ENCODE measurements at places on chromosomes 1 and 21. TPM values are rescaled to one million over a fixed set of nuclear protein-coding genes. Genes with fewer than 3 reads are reported as not detected.

CHRNB2 gene
- total RNA-seq: 0.07 TPM

TRIM17 gene
- 1.2 TPM for total RNA-seq

TSPAN2 gene
- total RNA-seq: 0.91 TPM

GRCh38 chr21:30829659-30830058 is at the start of gene KRTAP7-1:
Gene KRTAP7-1 (minus strand): TSS chr21:30829759. CDS start chr21:30829698, 61 bp downstream.
- DNase-seq: no peak

GRCh38 chr1:235098991-235099390 is 29.6 kb downstream of the TOMM20 start:
- DNase-seq: no peak

- DNase-seq: no peak
These were observed 77.5 kb upstream of the HMCN1 start for GRCh38 chr1:185656663-185657062.

- DNase-seq: peak; percentile 24
These were observed 585 bp downstream of the NEGR1 start for GRCh38 chr1:72281637-72282270.

DNA sequence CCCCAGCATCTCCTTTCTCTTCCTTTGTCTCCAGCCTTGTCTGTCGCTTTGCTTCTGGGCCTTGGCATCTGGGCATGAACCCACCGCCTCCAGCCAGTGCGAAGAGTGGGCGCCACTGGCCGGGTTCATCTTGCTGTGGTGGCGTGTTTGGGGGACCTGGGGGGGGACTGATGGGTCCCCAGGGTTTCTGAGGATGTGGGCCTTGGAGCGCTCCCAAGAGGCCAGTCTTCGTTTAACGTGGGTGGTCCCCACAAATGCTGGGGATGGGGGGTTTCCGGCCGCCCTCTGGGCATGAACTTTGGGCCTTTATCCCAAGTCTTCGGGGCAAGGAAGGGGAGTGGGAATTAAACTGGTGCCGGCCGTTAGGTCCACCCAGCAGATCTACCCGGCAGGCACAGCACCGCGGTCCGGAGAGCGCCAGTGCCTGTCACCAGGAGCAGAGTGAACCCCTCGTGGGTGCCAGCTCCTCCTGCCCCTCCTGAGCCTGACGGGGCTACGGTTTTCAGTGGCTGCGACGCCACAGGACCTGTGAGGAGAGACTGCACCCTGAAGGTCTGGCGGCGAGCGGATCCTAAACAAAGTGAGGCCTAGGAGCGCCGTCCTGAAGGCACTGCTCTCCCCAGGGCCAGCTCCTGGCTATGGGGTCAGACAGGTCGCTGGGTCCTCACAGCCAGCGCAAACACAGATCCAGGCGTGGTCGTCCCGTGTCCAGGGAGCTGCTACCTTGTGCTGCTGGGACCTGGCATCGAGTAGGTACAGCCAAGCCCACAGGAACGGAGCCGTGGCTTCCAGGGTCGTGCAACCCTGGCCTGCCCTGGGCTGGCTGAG is 12.1 kb upstream of the C1orf174 start:
- no peak for DNase-seq

- DNase-seq: no peak
These were observed 2.8 kb upstream of the ADORA1 start for GRCh38 chr1:203124546-203125317.

- no peak for DNase-seq
These were observed 1195.6 kb upstream of the ADGRL4 start for GRCh38 chr1:80202118-80202517.

DNA sequence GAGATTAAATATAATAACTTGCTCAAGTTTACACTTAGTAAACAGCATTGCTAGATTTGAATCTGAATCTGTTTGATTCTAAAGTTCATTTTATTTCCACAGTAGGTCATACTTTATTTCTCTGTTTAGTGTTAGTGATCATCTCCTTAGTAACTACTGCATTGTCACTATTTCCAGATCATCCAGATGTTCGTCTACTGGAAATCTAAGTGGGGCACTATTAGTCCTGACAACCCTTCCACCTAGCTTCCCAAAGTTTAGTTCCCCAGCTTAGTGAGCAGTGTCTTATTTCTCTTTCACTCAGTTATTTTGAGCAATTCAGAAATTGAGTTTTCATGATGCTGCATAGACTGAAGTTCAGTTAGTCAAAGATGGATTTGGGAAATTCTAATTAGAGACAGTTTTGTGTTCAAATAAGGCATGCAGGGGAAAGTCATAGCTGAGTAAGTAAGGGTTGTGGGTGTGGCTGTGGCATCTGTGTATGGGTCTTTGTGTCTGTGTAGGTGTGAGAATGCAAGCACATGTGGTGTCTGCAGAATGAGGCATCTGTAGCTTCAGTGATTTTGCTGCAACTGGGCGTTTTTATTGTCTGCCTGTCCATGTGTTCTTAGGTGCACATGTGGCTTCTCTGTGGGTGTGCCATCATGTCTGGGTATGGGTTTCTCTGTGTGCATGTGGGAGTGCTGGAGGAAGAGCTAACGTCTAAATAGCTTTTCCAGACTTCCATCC is 107.3 kb downstream of the NTMT2 start:
- DNase-seq: peak; percentile 9

DNA sequence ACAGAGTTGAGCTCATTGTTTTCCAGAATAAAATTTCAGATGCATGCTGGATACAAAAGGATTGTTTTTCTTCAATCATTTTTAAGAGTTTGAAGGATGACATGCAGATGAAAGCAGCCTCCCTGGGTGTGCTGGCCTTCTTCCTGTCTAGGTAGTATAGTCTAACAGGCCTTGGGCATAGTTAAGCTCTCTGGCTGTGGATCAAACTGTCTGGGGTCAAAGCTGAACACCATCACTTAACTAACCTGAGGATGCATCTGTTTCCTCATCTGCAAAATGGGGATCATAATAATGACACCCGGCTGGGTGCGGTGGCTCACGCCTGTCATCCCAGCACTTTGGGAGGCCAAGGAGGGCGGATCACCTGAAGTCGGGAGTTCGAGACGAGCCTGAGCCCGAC is 6.0 kb upstream of the TIE1 start:
- DNase-seq: no peak

DNA sequence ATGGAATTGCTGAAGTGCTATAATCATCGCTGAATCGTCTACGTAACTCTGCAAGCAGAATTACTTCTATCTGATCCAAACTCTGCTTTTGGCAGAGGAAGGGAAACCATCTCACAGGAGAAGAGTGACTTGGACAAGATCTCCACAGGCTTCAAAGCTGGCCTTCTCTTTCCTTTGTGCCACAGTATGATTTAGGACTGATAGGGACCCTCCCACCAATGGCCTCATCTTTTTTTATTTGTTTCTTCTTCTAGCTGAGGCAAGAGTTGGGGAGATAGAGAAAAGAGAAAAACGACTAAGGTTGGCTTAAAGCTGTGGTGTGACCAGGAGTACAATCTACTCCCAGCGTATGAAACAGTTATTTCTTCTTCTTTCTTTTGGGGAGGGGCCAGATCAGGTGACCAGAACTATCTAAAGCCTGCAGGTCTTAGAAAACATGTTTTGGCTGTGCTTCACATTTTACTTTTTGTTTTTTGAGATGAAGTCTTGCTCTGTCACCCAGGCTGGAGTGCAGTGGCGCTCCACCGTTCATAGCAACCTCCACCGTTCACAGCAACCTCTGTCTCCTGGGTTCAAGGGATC is 35.0 kb downstream of the ZNF496 start:
- DNase-seq: no peak

- no peak for DNase-seq
These were observed 27.1 kb downstream of the FAM20B start for GRCh38 chr1:179052776-179053175.

DNA sequence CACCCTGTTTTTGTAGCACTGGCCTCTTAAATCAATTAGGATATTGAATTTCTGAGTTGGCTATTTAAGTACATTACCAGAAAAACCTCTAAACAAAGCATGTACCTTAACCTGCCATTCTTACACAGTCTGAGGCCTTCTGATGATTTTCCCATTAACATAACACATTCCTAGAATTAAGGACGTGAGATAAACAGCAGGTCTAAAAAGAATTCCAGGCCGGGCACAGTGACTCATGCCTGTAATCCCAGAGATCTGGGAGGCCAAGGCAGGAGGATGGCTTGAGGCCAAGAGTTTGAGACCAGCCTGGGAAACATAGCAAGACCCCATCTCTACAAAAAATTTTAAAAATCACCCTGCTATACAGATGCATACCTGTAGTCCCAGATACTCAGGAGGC is 18.0 kb upstream of the LRRC8D start:
- no peak for DNase-seq

DNA sequence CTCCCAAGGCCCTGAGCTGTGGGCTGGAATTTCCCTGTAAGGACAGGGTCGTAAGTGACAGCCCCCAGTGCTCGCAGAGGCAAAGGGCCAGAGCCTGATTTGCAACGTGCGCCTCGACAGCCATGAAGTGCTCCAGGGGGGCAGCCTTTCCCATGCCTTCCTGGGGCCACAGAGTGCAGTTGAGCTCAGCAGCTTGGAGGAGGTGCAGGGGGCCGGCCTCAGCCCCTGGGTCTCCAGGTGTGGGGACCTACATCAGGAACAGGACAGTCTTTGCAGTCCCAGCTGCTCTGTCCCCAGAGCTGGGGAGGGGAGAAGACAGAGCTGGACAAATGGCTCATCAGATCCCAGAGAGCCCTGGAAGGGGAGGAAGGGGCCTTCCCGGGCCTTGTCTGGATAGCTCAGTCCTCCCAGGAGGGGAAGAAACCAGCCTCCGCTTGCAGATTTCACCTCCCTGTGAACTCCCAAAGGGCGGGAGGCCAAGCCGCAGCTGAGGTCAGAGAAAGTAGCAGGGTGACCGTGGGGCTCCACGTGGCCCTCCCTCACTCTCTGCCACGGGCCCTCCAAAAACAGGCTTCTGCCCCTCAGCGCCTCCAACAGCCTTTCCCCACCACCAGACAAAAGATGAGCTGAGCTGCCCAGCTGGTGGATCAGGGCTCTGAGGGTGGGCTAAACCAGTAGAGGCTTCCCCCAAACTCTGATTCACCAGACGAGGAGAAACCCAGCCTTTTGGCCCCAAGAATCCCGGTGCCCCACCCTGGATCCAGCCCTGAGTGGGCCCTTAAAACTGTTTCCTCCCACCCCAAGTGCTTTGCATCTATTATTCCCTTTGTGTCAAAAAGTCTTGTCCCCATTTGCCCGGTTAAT is 76.5 kb downstream of the DHRS3 start:
- no peak for DNase-seq
